Epithelial cell of proximal tubule (primary cell): ENCODE measurements at places on chromosomes 1 and 21. TPM values are rescaled to one million over a fixed set of nuclear protein-coding genes. Genes with fewer than 3 reads are reported as not detected.

C8B gene
- not detected in 2 replicates for total RNA-seq

GPN2 gene
- total RNA-seq, result 10.9 and 14.6 TPM in 2 replicates

TCEANC2 gene
- total RNA-seq, result 1.9 and 2.0 TPM in 2 replicates

CSMD2 gene
- 0.07 and 0.98 TPM in 2 replicates for total RNA-seq

HSD3B1 gene
- total RNA-seq, result 0.07 TPM in 1 of 2 replicates, not detected in the other

IVL gene
- 0.35 and 2.1 TPM in 2 replicates for total RNA-seq

UMODL1 gene
- not detected in 2 replicates for total RNA-seq

CLDN17 gene
- total RNA-seq, result not detected in 2 replicates

WNT2B gene
- total RNA-seq, result 0.80 and 4.8 TPM in 2 replicates

YRDC gene
- total RNA-seq, result 31.4 and 61.1 TPM in 2 replicates
